ENCODE measurements at places on chromosomes 7 and 10. TPM values are rescaled to one million over a fixed set of nuclear protein-coding genes. Genes with fewer than 3 reads are reported as not detected.

- H3K4me1 ChIP-seq, result peaks cover 2% of the 10 kb centered on the region
- H3K4me3 ChIP-seq, result no peak overlapping the region
- peak; percentile 53 for DNase-seq
- no peak overlapping the region for H3K27ac ChIP-seq
These were observed 117.4 kb downstream of the INPP5A start for GRCh38 chr10:132654708-132655661.

DNA sequence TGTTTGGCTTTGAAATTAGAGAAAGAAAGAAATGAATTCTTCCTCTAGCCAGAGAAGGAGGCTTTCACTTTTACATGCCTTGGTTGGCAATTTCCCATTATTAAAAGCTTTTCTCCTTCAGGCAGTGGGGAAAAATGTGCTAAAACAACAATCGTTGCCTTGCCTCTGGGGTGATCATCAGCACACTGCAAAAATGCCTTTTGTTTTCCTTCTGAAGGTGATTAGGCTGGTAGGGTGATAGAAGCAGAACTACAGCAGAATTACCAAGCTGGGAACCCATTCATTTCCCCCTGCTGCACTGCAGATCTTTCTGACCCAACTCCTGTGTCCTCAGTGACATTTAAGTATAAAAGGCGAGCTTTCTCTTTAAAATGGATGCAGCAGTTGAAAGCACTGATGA, 22.2 kb downstream of the ANK3 start:
- H3K27ac ChIP-seq, result no peak overlapping the region
- no peaks in the 10 kb centered on the region for H3K27me3 ChIP-seq
- H3K4me1 ChIP-seq, result no peaks in the 10 kb centered on the region
- no peak for DNase-seq
- no peak overlapping the region for H3K4me3 ChIP-seq

DNA sequence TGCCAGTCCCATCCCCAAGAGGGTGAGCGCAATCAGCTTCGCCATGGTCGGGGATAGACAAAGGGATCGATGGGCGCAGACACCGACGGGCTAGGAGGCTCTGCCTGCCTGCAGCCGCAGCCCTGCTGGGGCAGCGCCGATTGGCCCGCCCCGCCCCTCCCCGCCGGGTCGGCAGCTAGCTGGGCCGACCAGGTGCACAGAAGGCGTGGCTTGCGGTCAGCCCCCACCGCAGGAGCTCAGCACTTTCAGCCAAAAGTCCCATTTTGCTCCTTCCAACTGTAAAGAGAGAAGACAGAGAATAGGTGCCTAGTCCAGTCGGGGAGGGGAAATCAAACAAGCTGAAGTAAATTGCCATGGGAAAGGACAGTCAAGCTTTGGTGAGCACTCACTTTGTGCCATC, at the start of gene PON1:
PON1 (minus strand) TSS at position 102 of the 400 bp plus-strand sequence; CDS start at position 45, 57 bp downstream.
- H3K27ac ChIP-seq, result no peak within 1 kb of the TSS
- H3K4me3 ChIP-seq, result peak within 1 kb of the TSS; percentile 8
- H3K4me1 ChIP-seq, result peaks cover 7% of the 10 kb centered on the region
- peak; percentile 25 for DNase-seq
- no peaks in the 10 kb centered on the region for H3K36me3 ChIP-seq

DNA sequence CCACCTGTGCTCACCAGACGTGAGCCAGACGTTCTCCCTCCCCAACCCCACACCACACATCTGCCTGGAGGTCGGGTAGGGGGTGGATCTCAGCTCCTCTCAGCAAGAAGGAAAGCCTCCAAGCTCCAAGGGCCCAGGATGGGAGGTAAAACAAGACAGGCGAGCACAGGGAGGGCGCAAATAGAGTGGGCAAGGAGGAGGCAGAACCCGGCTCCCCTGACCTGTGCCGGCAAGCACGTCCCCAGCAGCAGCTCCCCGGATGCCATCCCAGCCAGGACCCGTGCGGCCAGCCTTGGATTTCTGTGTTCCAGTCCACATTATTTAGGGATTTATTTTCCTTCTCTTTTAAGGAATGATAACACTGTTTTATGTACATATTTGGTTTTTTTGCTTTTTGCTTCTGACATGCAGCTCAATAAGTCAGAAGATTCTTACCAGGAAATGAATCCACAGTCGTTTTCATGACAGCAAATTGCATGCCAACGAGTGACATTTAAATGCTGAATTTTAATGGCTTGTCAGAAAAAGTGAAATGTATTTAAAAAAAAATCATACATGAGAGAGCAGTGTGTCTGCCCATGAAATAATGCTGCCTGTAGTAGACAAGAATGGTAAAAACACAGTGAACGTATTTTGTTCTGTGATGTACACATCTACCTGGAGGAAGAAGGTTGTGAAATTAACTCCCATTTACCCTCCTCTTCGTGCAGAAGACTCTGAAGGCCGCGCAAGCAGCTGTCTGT, 276.5 kb downstream of the PTPRN2 start:
- no peak for DNase-seq
- H3K36me3 ChIP-seq, result no peaks in the 10 kb centered on the region
- no peak overlapping the region for H3K4me3 ChIP-seq

The RELN gene
- total RNA-seq, result not detected

The POLR2J2 gene
- 36.6 TPM for total RNA-seq

GRCh38 chr10:43808136-43808535, 159.5 kb upstream of the ZNF32 start:
- peaks cover 13% of the 10 kb centered on the region for H3K27me3 ChIP-seq
- DNase-seq, result peak; percentile 16
- peak overlapping the region; percentile 62 for H3K27ac ChIP-seq
- H3K36me3 ChIP-seq, result no peaks in the 10 kb centered on the region
- H3K4me3 ChIP-seq, result no peak overlapping the region

The FKBP6 gene
- not detected for total RNA-seq

The ITGA8 gene
- total RNA-seq, result not detected

GRCh38 chr10:124262234-124262865, 156.4 kb downstream of the OAT start:
- H3K4me1 ChIP-seq, result no peaks in the 10 kb centered on the region
- no peaks in the 10 kb centered on the region for H3K36me3 ChIP-seq
- no peak overlapping the region for H3K4me3 ChIP-seq
- H3K27me3 ChIP-seq, result no peaks in the 10 kb centered on the region

DNA sequence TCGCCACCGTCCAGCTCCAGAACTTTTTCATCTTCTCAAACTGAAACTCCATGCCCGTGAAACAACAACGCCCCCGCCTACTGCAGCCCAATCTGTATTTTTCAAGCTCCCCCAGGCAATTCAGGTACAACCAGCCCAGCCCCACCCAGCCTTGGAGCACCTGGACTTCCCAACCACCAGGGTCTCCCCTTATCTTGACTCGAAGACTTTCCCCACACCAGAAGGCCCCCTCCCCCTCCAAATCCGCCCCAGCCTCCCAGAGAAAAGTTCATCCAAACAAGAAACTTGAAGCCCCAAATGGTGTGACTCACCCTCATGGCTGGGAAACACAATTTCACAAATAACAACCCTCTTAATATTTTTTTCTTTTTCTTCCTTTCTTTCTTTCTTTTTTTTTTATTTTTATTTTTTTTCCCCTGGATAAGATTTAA, 10.6 kb downstream of the ZCCHC24 start:
- no peak for DNase-seq
- H3K27me3 ChIP-seq, result peaks cover 4% of the 10 kb centered on the region
- no peak overlapping the region for H3K4me3 ChIP-seq
- no peaks in the 10 kb centered on the region for H3K36me3 ChIP-seq
- H3K4me1 ChIP-seq, result peaks cover 6% of the 10 kb centered on the region
- H3K27ac ChIP-seq, result no peak overlapping the region

The OR2A5 gene
- total RNA-seq, result not detected

DNA sequence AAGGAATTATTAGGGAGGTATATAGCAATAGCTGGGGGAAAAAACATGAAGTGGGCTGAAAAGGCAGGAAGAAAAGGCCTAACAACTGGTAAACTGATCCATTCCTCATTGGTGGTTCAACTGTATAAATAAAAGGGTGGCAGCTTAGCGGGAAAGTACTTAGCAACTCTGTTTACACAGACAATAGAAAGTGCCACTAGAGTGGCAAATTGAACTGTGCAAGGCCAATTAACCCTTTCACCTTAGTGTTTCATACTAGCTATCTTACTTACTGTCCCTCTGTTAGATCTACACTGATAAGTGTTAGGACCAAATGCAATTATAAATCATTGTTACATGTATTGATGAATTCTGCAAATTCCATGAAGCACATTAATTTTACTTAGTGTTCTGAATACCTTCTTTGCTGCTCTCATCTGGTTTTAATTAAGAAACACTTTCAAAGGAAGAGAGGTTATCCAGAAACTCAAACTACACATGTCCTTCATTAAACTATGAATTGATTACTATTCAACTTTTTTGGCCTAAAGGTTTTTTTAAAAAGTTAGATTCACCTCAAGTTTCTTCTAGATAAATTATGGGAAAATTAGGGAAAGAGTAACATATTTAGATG, 28.0 kb downstream of the DNAJC1 start:
- peaks cover 1% of the 10 kb centered on the region for H3K4me1 ChIP-seq
- no peaks in the 10 kb centered on the region for H3K27me3 ChIP-seq
- no peaks in the 10 kb centered on the region for H3K36me3 ChIP-seq
- no peak overlapping the region for H3K4me3 ChIP-seq
- no peak for DNase-seq
- no peak overlapping the region for H3K27ac ChIP-seq

The SPDYE1 gene
- not detected for total RNA-seq

The CFAP69 gene
- total RNA-seq, result not detected

The CALML3 gene
- total RNA-seq, result not detected

DNA sequence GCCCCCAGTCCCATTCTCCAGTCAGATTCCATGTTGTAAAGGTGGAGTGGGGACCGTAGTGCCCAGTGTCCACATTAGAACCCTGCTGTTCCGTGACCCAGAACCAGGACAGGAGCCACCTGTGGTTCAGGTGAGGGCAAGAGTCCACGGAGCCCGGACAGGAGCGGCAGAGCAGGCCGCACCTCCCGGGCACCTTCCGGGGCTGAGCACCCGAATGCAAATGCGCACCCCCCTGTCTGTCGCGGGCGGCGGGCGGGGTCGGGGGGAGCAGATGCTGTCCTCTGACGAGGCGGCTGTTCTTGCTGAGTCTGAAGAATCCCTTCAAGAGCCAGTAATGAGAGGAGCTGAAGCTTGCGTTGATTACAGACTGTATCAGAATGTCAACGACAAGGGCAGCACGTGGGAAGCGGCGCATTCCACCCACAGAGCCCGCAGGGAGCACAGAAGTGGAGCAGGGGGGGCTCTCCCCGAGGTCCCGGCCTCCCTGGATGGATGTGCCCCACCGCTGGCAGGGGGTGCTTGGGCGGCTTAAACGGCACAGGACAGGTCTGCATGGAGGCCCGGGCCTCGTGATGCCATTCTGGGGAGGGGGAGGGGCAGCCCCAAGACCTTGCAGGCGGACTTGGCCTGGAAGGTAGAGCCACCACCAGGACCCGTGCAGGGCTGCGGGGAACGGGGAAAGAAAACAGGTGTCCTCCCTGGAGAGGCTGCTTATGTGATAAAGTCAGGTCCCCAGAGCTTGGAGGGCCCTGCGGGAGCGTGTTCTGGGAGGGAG, 407.5 kb upstream of the RNF32 start:
- no peak overlapping the region for H3K4me3 ChIP-seq
- H3K27me3 ChIP-seq, result no peaks in the 10 kb centered on the region
- no peak overlapping the region for H3K27ac ChIP-seq
- no peaks in the 10 kb centered on the region for H3K36me3 ChIP-seq

GRCh38 chr7:84999450-84999849, 187.4 kb downstream of the SEMA3D start:
- peaks cover 2% of the 10 kb centered on the region for H3K27me3 ChIP-seq
- H3K4me3 ChIP-seq, result no peak overlapping the region
- H3K4me1 ChIP-seq, result peaks cover 2% of the 10 kb centered on the region
- no peak for DNase-seq

The NRCAM gene
- 0.12 TPM for total RNA-seq

DNA sequence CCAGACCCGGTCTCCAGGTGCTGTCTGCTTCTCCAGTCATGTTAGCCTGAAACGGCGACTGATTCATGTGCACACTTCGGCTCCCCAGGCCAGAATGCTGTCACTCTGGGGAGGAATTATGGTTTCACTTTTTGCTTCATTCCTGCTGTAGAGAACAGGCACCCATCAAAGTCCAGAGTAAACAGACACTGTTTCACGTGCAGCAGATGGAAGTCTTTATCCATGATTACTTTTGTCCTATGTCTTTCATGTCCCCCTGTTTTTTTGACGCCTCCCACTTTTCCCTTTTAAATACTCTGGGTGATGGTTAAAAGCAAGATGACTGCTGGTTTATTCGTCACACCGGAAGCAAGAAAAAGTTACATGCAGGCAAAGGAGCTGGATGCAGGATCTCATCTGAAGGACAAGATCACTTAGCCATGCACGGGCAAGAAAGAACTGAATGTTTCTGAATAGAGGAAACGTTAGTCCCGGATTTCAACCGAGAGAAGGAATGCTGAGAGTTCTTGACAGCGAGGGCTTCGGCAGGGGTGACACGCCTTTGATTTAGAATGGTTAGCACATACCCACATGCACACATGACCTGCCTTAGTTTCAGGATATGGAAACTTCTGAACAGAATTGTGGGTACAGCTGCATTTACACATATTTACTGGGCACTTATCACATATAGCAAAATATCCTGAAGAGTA, 250.0 kb upstream of the KLF6 start:
- no peaks in the 10 kb centered on the region for H3K36me3 ChIP-seq
- H3K4me1 ChIP-seq, result peaks cover 38% of the 10 kb centered on the region
- H3K27me3 ChIP-seq, result no peaks in the 10 kb centered on the region
- peak; percentile 50 for DNase-seq
- H3K27ac ChIP-seq, result peak overlapping the region; percentile 93

GRCh38 chr7:13578294-13578693, 411.2 kb downstream of the ETV1 start:
- H3K27ac ChIP-seq, result no peak overlapping the region
- no peak overlapping the region for H3K4me3 ChIP-seq
- no peak for DNase-seq

The LRMDA gene
- not detected for total RNA-seq

DNA sequence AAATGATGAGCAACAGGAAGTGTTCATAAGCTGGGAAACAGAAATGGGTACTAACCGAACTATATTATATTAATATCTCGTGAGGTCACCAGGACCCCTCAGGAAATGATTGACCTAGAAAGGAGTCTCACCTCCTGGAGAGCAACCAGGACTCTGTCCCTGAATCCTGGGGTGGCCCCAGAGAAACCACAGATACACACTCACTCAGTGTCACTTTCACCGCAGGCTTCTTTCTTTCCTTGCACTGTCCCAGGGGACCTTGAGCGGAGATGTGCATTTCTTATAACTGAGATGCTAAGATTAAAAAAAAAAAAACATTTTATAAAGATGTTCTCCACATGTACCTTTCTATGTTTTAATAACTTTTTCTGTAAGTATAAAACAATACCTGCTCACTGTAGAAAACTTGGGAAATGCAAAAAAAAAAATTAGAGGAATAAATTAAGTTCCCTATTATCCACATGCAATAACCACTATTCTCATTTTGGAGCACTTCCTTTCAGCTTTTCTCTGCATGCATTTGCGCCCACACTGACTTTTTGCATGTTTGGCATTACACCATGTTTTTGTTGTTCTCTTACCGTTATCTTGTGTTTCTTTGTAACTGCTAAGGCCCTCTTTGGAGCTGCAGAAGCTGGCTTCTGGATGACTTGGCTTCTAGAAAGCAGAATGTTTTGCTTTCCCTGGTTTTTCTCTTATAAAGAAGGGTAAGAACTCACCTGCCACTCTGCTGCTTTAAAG, 15.0 kb downstream of the NOD1 start:
- no peaks in the 10 kb centered on the region for H3K27me3 ChIP-seq
- peaks cover 12% of the 10 kb centered on the region for H3K36me3 ChIP-seq
- H3K4me3 ChIP-seq, result no peak overlapping the region
- peak overlapping the region; percentile 9 for H3K27ac ChIP-seq
- no peak for DNase-seq

- H3K27me3 ChIP-seq, result no peaks in the 10 kb centered on the region
- no peaks in the 10 kb centered on the region for H3K4me1 ChIP-seq
- no peak overlapping the region for H3K4me3 ChIP-seq
- DNase-seq, result no peak
These were observed 420.5 kb upstream of the CNTNAP2 start for GRCh38 chr7:145696071-145696470.

Data from activated CD4-positive, alpha-beta T cell treated with anti-CD3 and anti-CD28 coated beads, Interleukin-2, amount 10 ng/mL, durations not matched to agents 7 days and 5 days (primary cell).